ENCODE measurements at places on chromosomes 7 and 10.
A peak's percentile ranks its signal among the peaks of the same experiment; 100 is the strongest.

GRCh38 chr7:148230883-148231282 is 359.7 kb upstream of the C7orf33 start:
- no peak for DNase-seq

DNA sequence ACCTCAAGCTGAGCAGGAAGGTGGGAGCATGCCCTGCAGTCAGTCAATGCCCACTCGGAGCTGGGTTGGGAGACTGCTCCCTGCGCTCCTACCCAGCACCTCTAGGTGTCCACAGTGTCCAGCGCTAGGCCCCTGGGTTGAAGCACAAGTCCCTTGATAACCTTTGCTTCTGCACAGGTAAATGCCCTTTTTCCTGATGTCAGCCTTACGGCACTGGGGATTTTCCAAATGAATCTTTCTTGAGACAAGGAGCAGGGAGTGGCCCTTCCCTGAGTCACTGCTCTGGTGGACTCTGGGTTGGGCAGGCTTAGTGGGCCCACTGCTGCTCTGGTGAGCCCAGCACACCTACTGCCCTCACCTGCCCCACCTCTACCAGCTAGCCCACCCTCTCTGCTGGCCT is 61.9 kb upstream of the OPN4 start:
- DNase-seq = no peak

DNA sequence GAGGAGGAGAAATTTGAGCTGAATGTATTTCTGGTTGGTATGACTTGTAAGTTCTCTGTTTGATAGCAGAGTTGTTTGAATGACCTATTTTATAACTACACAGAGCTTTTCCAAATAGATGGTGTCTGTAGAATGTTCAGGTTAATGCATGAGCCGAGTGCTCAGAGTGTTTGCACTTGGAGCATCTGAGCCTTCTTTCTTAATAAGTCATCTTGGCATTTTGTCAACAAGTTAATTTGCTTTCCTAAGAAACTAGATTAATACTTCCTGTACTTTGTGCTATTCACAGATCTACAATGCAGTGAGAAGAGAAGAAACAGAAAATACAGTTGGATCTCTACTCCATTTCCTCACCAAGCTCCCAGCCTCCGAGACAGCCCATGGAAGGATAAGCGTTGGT is 138.2 kb downstream of the PLCE1 start:
- no peak for DNase-seq

DNA sequence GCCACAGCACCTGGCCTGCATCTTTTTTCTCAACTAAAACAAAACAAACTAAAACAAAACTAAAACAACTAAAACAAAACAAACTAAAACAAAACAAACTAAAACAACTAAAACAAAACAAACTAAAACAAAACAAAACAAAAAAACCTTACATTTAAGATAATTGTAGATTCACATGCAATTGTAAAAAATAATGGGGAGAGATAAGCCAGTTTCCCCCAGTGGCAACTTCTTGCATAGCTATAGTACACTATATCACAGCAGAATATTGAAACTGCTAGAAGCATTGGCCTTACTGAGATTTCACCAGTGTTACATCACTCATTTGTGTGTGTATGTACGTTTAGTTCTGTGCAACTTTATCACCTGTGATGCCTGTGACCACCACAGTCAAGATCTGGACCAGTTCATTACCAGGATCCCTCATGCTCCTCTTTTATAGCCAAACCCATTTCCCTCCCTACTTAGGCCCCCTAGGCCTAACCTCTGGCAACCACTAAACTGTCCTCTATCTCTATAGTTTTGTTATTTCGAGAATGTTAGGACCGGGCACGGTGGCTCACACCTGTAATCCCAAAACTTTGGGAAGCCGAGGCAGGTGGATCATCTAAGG is 9.3 kb downstream of the FXYD4 start:
- DNase-seq = no peak

- DNase-seq = no peak
Observed at GRCh38 chr7:130429019-130429418, 11.8 kb downstream of the CEP41 start.

- no peak for DNase-seq
Observed at GRCh38 chr7:146728611-146729010, 612.0 kb downstream of the CNTNAP2 start.

DNA sequence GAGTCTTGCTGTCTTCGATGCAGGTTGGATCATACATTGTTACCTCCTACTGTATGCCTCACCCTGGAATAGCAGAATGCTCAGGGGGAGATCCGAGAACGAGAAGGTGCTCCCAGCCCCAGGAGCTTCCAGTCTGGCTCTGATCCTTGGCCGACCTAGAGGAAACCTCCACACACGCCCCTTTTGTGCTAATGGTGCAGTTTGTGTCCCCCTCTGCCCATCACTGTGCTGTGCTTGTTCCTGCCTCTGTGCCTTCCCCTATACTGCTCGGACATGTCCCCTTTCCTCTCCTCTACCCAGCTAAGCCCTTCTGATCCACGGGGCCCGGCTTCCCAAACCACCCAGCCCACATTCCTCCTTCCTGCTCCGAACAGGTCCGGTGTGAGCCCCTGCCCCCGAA is 32.5 kb downstream of the ZNF775 start:
- DNase-seq = no peak

DNA sequence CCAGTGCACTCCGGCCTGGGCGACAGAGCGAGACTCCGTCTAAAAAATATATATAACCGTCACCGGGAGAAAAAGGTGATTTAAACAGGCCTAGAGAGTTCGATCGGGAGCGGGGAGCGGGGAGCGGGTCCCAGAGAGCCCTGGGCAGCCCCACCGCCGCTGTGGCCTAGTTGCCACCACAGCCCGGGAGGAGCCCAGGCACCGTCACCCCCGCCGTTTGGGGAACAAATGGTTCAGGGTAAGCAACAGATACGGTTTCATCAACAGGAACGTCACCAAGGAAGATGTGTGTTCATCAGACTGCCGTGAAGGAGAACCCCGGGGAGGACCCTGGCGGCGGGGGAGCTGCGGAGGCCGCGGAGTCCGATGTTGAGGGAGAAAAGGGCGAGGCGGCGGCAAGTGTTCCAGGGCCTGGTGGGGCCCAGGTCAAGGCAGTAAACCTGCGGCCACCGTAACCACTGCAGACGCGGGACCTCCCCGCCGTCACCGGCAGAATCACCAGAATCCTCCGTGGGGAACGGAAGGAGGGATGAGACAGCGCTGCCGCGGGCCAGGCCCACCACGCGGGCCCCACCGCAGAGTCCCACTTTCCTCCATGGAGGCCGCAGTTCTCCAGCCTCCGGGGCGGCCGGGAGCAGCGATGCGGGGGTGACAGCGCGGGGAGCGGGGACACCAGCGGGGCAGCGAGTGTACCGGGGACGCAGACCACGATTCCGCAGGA is 103.4 kb downstream of the GALNT11 start:
- DNase-seq = no peak

DNA sequence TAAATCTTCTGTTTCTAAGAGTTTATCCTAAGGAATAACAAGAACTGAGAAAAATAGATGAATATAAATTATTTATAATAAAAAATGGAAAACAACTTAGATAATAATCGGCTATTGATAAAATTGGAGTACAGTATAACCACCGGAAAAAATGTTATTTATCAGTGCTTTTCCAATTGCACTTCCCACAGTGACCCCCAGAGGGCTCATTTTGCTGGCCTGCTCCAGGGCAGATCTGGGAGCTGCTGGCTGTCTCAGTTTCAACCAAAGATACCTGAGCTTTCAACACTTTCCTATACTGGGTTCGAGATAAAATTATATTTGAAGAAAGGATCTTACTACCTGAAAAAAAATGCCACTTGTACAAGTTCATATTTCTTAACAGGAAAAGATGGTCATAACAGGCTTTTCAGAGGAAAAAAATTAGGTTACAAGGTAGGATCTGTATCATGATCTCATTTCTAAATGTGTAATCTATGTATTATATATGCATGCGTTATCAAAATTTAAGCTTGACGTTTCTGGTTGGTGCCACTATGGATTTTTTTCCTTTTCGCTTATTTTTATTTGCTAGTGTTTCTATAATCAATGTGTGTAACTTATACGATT is 165.7 kb downstream of the NPSR1 start:
- peak; percentile 55 for DNase-seq

DNA sequence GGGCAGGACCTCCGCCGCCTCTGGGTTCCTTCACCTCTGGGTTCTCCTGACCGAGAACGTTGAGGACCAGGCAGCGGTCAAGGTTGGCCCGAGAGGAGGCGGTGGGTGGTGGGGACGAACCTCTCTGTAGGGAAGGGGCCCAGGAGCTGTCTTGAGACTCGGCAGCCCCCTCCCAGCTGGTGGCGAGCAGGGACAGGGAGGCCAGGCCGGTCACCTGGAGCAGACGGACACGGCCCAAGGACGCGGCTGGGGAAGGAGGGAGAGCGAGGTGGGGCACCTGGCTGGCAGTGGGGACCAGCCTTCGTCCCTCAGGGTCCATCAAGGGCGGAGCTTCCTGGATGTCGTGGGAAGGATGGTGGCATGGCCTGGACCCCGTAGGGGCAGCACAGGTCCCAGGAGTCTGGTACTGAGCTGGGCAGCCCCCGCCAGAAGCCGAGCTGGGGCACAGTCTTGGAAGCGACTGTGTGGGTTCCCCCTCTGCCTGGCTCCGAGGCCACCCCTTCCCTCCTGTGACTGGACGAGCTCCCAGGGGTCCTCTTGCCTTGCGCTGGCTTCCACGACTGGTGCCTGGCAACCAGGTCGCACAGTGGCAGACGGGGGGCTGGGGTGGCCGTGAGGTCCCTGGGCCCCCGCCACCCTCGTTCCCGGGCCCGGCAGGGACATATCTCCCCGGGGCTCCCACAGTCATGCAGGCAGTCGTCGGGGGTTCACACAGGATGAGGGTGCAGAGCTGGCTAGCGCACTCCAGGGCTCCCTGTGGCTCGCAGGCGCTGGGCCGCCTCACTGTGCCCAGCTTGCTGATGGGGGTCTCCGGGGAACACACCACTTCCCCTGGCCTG is 89.9 kb downstream of the DNAJB6 start:
- DNase-seq = no peak

- DNase-seq = no peak
Observed at GRCh38 chr10:72822342-72822986, 71.1 kb upstream of the OIT3 start.

DNA sequence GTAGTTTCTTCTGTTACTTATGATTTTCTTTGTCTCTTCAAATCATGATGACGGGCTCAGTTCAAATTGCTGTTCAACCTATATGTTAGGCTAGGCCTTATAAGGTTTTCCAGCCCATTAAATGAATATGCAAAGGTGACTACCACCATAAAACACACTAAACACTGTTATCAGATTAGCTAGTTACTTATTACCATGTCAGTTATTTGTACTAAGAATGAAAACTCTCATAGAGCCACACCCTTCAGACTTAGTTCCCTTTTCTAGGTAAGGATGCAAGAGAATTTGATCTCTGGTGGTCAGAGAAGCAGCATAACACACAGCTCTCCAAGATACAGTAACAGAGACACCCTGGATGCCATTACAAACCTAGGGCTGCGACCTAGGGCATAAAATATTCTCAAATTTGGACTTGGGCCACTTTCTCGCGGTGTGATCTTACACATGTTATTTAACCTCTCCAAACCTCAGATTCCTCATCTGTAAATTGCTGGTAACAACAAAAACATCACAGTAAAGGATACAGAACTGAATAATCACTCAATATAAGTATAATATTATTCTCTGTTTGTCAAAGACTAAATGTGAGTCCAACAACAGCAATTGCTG is 35.6 kb downstream of the ANKMY2 start:
- no peak for DNase-seq

Measured in transverse colon (tissue), 4 donors.